Activated CD8-positive, alpha-beta memory T cell treated with anti-CD3 and anti-CD28 coated beads for 1 hour (primary cell): ENCODE measurements at places on chromosomes 2 and 18.

- no peak for DNase-seq
These were observed 43.1 kb upstream of the PTH2R start for GRCh38 chr2:208363485-208363884.

DNA sequence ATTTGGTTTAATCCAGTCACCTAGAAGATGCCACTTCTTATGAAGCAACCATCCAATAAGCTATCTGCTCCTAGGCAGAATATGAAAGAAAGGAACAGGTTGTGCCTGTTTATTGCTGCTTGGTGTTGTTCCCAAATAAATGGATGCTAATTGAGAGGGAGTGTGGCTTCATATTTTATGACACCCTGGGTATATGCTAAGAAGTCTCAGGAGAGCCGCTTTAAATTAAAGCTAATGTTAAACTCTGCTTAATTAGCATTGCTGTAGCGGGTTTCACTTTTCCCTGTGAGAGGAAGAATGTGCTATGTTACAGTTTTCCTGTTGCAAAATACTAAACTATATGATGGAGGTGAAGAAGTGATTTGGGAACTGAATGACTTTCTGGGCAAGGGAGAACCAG is 48.7 kb upstream of the TANK start:
- DNase-seq = no peak

DNA sequence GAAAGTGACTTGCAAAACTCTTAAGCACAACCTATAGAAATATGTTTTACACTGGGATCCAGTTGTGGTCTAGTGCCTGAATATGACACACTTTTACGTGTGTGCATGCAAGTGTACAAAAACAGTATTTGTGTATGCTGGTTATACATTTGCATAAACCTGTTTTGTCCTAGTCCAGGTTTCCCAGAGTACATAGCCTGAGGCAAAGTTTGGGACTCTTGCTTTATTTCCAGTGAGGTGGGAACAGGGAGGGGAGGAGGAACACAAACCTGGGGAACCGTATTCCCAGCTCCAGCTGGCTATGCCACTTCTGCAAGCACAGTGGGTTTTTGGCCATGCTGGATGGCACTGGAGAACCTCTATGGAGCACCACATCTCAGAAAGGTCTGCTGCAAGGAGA is 481.1 kb upstream of the HS6ST1 start:
- no peak for DNase-seq

- no peak for DNase-seq
These were observed 111.0 kb downstream of the CERS6 start for GRCh38 chr2:168566974-168567665.

- no peak for DNase-seq
These were observed 11.5 kb upstream of the KYNU start for GRCh38 chr2:142865924-142866323.

DNA sequence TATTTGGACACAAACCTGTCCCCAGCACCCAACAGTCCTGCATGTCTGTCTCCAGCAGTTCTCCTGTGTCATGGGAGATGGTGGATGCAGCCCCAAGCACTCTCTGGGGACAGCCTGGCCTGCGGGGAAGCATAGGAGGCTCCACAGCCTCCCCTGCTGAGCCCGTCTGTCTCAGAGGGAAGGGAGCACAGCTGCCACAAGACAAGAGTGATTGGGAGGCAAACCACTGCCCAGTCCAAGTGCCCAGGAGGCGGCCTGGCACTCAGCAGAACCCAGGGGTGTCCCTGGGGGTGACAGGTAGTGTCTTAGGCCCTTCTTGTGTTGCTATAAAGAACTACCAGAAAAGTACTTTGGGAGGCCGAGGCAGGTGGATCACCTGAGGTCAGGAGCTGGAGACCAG is 211.2 kb upstream of the MYT1L start:
- no peak for DNase-seq

DNA sequence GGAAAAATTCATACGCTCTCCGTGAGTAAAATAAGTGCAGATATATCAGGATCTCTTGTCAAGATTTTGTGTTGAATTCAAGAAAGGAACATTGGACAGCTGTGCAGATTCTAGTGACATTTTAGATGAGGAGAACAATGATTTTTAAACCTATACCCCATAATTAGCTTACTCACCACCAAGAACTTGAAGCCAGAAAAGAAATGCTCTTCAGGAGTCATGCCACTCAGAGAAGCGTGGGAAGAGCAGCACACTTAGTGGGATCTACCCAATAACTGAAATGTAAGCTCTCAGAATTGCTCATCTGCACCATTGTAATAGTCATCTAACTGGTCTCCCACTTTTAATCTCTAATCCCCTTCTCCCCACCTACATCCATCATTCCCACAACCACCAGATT is 9.2 kb upstream of the ERMN start:
- DNase-seq = no peak

DNA sequence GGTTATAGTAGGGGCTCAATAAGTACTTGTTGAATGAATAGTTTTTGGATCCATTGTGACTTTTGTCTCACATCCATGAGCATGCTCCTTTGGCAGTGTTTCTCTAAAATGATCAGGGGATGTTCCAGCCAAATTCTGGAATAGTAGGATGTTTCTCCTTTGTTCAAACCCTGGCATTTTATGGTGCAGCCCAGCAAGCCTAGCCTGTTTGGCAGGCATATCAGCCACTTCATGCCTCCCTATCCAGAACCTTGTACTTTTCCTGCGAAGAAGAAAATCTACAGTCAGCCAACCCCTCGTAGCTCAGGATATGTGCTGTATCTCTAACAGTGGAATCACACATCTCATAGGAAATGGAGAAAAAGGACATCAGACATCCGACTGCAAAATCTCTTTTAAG is 27.1 kb upstream of the RPRD1A start:
- no peak for DNase-seq

DNA sequence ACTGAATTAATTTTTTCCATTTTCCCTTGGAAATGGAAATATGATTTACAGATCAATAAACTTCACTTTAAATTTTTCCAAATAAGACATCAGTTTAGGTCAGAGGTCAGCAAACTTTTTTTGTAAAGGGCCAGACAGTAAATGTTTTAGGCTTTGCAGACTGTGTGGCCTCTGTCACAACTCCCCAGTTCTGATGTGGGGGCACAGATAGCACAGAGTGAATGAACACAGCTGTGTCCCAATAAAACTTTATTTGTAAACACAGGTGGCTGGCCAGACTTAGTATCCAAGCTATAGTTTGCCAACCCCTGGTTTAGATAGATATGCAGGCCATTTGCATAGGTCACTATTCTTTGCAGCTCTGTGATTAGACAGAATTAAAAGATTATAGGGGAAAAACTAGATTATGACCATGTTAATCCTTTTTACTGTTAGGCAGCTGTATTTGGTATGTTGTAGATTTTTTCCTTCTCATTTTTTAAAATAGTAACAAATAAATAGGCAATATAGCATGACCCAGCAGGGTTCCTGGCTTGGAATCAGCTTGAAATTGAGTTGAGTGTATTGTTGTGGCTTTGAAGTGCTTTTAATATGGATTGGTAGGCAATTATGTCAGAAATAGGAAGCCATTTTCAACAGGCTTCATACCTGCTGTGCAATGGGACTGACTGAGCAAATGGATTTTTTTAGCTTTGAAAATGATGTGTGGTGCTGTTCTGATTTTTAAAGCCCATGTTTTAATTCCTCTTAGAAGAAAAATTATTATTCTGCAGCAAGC is 59.7 kb downstream of the WDSUB1 start:
- DNase-seq = no peak

DNA sequence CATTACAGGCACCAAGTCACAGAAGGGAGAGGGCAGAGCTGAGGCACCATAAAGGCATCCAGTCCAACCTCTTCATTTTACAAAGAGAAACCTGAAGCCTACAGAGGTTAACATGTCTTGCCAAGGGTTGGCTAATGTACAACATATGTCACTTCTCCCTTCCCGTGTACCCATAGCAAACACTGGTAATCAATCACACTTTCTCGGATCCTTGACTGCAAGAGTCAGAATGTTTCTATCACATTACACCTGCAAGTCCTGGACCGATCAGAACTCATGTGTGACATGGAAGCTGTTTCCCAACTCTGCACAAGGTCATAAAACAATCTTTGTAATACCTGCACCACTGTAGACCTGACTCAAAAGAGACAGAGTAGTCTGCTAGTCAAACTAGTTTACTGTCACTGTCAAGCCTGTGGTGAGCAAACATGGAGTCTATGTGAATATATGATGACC is 6.0 kb downstream of the ANKRD44 start:
- no peak for DNase-seq

- no peak for DNase-seq
These were observed 287.7 kb upstream of the ID2 start for GRCh38 chr2:8394131-8394530.

GRCh38 chr2:187964746-187965145 is 326.9 kb upstream of the GULP1 start:
- DNase-seq = no peak

DNA sequence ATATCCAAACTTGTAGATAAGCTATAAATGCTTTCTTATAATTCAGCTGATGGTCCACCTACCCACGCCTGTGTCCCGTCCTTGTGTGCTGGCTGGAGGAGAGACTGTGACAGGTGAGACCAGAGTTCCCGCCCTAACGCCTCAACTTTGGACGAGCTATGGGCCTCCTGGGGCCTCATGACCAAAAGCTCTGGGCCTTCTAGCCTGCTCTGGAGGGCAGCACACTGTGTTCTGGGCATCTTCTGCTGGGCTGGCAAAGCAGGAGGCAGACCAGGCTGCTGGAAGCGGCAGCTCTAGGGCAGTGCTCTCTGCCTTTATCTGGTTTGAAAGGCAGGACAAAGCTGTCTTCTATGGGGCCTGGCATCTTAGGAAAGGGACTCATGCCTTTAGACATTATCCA is 26.0 kb upstream of the PAX8 start:
- no peak for DNase-seq

DNA sequence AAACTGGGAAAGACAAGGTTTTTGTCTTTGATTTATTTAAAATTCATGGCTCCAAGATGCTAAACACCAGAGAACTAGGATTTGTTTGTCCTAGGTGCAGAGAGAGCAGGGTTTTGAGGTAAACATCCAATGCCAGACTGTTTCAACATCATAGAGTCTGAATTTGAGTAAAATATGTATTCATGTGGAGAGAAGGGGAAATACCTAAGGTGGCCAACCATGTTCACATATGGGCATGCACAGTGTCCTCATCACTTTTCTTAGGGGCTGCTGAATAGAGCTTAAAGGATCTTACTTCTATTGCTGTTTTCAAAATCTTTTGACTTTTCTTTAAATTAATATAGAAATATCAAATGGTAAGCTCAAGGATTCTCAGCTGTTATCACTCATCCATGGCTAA is 287.0 kb upstream of the CCDC68 start:
- DNase-seq = no peak

- DNase-seq = no peak
These were observed 54.1 kb upstream of the KLF7 start for GRCh38 chr2:207219676-207220501.

- no peak for DNase-seq
These were observed 5.0 kb downstream of the NAGK start for GRCh38 chr2:71073475-71073874.

DNA sequence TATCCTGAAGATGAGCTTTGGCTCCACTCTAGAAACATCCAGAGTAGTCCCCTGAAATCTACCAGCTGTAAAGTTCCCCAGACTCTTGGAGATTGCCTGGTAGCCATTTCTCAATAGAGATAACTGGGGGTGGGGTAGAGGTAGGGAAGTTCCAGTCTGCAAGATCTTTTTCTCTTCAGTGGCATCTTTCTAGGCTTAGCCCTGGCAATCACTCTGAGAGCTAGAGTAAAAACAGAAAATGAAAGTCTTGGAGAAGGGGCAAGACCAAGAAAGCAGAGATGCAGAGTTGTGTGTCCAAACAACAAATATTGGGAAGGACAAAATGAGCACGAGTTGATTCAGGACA is 41.8 kb upstream of the LCLAT1 start:
- DNase-seq = no peak

DNA sequence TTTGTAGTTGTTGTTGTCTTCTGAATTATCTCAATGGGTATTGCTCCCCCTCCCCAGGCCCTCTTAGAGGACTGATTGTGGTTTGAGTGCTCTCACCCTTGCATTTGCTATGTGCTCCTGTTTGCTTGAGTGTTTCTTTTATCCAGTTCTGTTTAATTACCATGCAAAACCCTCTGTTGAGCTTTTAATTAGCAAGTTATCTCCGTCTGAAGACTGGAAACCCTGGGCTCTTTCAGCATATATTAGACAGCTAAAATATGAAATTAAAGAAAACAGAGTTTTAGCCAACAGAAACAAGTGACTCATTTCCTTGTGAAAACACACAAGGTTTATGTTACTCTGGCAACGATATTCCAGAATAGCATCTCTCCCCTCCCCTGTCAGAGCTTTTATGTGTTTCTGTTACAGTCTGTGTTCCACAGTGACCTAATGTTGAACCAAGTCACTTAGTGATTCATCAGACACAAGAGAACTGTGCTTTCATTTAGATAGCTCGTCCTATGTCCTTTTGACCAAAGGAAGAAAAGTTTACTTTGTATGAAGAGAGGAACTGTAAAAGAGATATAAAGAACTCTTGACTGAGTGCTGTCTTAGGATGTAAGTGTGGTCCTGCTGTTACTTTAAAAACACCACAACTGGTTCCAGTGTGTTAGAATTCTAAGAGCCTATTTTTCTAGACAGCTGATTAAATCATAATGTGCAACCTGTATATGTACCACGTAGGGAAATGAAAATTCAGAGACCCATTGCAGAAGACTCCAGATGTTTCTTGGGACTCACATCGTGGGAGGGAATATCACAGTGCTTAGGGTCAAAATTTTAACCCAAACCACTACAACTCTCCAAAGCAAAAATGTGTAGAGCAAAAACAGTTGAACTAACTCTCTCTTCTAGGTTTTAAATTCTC is 172.8 kb upstream of the RBMS1 start:
- no peak for DNase-seq
